ENCODE measurements at places on chromosomes 3 and 15.

GRCh38 chr15:80764535-80764934 is 14.6 kb upstream of the CEMIP start:
- DNase-seq, result no peak

DNA sequence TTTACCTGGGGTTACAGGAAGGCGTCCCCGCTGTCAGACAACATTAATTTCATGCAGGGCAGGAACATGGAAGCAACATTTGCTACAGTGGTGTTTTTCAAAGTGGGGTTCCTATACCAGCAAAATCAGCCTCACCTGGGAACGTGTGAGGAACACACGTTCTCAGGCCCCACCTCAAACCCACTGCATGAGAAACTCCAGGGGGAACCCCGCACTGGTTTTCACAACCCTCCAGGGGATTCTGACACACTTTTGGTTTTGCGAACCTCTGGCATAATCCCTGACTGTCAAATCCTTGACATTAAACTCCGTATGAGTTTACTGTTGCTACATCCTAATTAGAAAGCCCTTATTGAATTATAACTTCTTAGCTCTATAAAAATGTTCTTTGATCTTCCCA is 127.7 kb downstream of the LRRK1 start:
- DNase-seq, result no peak

DNA sequence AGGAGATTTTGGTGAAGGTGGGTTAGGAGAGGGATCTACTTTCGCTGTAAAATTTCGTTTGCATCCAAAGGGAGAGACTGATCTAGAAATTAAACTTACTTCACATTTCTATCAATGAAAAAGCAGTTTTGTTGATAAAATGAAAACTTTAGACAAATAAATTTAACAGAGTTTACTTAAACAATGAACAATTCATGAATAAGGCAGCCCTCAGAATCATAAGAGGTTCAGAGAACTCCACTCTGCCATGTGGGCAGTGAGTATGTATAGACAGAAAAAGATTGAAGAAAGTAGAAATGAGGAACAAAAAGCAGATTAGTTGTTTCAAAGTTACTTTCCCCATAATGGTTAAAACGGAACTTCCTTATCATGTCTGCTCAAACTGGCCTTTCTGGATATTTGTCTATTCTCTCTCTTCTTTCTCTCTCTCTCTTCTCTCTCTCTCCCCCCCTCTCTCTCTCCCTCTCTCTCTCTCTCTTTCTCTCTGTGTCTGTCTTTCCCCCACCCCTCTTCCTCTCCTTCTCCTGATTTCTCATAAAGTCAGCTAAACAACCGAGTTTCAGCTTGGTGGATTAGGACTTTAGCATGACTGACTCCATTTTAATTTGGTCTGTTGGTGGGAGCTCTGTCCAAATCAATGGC is 248.9 kb downstream of the TJP1 start:
- DNase-seq, result no peak

GRCh38 chr3:155308831-155309230 is 15.3 kb upstream of the STRIT1 start:
- DNase-seq, result no peak

- no peak for DNase-seq
Measured at GRCh38 chr3:9937486-9938238, 4.0 kb downstream of the CRELD1 start.

DNA sequence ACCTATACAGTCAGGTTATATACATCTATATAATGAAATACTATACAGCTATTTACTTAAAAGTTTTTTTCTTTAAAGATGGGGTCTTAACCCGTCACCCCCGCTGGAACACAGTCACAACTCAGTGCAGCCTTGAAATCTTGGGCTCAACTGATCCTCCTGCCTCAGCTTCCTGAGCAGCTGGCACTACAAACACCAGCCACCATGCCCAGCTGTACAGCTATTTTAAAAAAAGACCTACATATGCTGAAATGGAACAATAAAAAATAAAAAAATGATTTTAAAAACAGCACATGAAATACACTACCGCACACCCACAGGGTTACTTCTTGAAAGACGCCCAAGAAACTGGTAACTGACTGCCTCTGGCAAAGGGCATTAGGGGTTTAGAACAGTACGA is 3.8 kb downstream of the NCBP2 start:
- DNase-seq, result peak; percentile 11

DNA sequence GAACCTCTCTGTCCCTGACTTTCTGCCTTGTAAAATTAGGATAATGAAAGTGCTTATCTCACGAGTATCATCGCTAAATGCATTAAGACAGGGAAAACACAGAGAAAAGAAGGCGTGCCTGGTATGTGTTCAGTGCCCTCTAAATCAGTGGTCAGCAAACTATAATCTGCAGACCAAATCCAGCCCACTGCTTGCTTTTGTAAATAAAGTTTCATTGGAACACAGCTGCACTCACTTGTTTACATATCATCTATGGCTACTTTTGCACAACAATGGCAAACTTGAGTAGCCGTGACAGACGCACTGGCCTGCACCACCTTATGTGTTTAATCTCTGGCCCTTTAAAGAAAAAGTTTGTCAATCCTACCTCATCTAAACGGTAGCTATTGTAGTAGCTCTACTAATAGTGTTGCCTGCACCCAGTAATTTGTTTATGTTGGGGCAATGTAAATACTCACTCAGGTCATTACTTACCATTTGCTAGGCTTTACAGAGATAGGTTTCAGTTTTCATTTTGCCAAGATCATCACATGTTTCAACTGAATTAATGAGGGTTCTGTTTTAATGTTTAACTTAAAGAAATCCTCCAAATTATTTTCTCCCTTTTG is 229.4 kb downstream of the FEZF2 start:
- DNase-seq, result no peak

- DNase-seq, result no peak
Measured at GRCh38 chr15:89089316-89090230, 1.3 kb downstream of the ABHD2 start.

DNA sequence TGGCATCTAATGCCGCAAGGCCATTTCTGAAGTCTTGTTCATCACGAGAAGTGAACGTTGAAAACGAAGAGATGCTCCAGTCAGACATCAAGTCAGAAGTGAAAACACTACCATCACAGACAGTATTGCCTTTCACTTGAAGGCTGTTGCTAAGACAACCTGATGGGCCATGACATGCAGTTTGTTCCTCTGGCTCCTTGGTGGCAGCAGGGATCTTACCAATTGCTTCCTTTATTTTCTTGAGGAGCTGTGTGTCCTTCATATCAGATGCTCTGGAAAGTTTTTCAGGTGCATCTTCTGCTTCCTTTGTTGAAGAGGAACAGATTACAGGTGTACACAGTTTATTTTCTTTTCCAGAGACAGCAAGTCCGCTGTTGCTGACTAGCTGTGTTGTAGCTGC is 30.7 kb upstream of the MYLK start:
- DNase-seq, result no peak

GRCh38 chr3:52046186-52046901 is 10.0 kb downstream of the DUSP7 start:
- DNase-seq, result no peak
